ENCODE measurements at places on chromosomes 16 and 17. TPM values are rescaled to one million over a fixed set of nuclear protein-coding genes. Genes with fewer than 3 reads are reported as not detected.

The CTRB1 gene
- total RNA-seq: not detected

The NME4 gene
- 6.7 TPM for total RNA-seq

- no peak for DNase-seq
Observed at GRCh38 chr16:48617711-48618148, 7.8 kb upstream of the N4BP1 start.

DNA sequence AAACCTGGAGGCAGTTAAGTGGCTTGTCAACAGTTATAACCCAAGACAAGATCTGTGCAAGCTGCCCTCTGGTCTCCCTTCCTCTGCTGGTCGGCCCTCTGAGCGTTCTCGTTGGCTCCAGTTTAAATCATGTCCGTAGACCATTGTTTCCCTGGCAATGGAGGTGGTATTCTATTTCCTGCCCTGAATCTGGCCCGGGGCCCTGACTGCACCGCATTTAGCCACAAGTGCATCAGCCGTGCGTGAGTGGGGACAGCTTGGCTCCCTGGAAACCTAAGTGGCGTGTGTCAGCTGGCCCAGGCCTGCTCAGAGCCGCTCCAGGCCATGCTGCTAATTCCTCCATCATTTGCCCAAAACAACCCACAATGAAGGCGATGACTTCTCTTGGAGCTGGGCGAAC, 15.0 kb upstream of the MYLK3 start:
- DNase-seq: no peak

DNA sequence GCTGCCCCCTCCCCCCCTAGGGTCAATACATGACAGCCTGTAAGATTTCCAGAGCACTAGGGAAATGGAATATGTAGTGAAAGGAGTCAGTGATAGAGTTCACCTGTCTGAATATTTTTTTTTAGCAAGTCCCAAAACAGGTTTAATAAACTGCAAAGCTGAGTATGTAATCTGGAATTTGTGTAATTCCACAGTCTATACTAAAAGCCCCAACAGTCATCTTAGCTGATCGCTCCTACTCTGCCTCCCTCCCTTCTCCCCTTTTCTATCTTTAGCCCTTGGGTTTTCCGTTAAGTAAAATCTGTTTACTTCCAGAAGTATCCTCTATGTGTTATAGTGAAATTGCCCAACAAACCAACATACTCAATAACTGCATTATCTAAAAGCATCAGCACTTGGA, 3.5 kb downstream of the CDH13 start:
- no peak for DNase-seq

DNA sequence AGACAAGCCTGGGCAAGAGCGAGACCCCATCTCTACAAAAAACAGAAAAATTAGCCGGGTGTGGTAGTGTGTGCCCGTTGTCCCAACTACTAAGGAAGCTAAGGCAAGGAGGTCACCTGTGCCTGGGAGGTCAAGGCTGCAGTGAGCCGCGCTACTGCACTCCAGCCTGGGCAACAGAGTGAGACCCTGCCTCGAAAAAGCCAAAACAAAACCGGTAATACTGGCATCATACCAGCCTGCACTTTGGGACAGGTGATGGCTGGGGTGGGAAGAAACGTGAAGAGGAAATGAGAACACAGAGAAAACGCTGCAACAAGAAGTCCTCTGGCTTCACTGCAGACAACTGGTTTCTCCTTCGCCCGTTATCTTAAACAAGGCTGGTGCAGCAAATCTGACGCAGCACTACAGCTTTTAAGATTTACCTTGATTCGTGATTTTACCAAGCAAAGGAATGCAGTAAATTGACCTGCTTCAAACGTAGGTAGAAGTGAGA, 725 bp upstream of the CASC3 start:
- DNase-seq: no peak

DNA sequence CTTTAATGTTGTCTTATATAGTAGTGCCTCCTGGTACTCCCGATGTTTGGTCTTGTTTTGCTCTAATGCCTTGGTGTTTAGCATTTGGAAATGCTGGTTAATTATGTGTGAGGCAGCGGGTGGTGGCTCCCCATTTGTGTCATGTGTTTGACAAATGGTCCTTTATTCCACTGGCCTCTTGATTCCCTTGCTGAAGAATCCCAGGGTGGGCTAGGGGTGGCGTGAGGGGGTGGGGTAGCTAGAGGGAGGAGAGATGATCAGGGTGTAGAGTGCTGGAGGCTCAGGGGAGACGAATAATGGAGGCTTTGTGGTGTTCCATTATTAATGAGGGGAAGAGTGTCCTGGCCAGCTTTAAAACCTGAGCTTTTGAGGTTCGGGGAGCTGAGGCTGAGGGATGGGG, 5.4 kb downstream of the DYNLL2 start:
- DNase-seq: peak; percentile 23

- no peak for DNase-seq
Observed at GRCh38 chr17:55140809-55141208, 124.0 kb upstream of the HLF start.

DNA sequence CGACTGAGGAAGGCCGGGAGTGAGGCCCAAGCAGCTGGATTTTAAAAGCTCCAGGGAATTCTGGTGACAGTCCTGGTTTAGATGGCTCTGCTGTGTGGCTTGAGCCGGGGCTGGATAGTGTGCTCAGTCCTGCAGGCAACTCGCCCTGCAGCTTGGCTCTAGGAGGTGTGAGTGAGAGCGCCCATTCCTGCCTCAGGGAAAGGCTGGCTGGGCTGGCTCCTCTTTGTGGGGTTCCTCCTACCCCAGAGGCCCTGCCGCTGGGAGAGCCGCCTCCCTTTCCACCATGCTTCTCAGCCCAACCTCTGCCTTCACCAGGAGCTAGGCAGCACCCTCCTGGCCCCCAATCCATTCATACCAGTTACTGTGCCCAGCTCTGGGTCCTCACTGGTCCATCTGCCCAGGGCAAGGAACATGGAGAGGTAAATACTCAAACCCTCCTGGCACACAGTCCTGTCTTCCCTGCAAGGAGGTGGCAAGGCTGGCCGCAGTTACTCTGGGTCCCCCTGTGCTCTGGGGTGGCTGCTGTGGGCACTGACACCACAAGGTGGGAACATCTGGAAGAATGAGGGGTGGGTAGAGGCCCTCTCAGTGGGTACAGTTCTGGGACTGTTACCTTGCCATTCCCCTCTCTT, 47.1 kb downstream of the VAC14 start:
- no peak for DNase-seq

- no peak for DNase-seq
Observed at GRCh38 chr17:50721194-50722010, 2.0 kb downstream of the LUC7L3 start.

The IL4R gene
- total RNA-seq: 155 TPM

The QPRT gene
- total RNA-seq: 13.3 TPM

- no peak for DNase-seq
Observed at GRCh38 chr16:19713697-19714096, 4.3 kb downstream of the KNOP1 start.

DNA sequence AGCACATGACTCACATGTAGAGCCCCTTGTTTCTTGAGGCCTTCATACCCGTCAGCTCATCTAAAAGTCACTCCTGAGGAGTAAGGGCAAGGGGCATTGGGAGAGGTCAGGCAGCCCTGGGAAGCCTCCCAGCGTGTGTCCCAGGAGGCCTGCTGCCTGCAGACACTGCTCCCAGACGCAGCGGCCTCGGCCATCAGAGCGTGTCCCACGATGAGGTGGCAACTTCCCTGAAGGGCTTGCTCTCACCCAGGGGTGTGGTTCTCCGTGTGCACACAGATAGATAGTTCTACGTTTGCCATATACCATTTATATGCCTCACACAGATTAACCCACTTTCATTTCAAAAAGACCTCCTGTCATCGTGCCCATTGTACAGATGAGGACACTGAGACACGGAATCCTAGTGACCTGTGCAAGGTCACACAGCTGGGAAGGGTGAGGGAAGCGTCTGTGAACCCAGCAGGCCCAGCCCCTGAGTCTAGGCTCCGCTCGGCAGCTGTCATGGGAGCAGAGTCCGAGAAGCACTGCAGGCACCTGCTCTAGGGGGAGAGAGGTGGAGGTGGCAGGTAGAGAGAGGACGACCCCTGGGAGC, 8.3 kb downstream of the TUBB3 start:
- DNase-seq: no peak

The VPS35 gene
- 58.8 TPM for total RNA-seq

- DNase-seq: no peak
Observed at GRCh38 chr16:48963306-48963705, 318.3 kb downstream of the CBLN1 start.

The CPPED1 gene
- total RNA-seq: 21.5 TPM

The KLHL11 gene
- 14.4 TPM for total RNA-seq

- DNase-seq: no peak
Observed at GRCh38 chr16:3520841-3521240, 20.0 kb downstream of the CLUAP1 start.

The PYCARD gene
- 99.1 TPM for total RNA-seq

GRCh38 chr16:84700446-84701300, 873 bp downstream of the USP10 start:
- DNase-seq: peak; percentile 69

- DNase-seq: no peak
Observed at GRCh38 chr16:88479793-88480760, 27.0 kb downstream of the ZFPM1 start.

GRCh38 chr16:2474877-2475412, at the start of gene TBC1D24:
Gene TBC1D24 (plus strand): TSS chr16:2475127. CDS start chr16:2496149, 21,022 bp downstream.
- DNase-seq: peak; percentile 88

- DNase-seq: no peak
Observed at GRCh38 chr16:58377932-58378331, 14.3 kb upstream of the GINS3 start.
